ENCODE measurements at places on chromosomes 3 and 15.

GRCh38 chr3:168645180-168645579, 549.5 kb upstream of the GOLIM4 start:
- no peak for DNase-seq

- DNase-seq: no peak
Observed at GRCh38 chr3:129239991-129240390, 9.4 kb upstream of the COPG1 start.

DNA sequence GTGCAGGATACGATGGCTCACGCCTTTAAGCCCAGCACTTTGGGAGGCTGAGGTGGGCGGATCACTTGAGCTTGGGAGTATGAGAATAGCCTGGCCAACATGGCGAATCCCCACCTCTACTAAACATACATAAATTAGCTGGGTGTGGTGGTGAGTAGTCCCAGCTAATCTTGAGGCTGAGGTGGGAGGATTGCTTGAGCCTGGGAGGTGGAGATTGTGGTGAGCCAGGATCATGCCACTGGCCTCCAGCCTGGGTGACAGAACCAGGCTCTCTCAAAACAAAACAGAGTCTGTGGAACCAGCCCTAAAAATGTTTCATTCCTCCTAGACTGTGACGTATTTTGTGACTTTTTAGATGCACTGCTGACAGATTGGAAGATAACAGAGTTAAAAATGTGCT, 34.3 kb upstream of the RAD51 start:
- no peak for DNase-seq

DNA sequence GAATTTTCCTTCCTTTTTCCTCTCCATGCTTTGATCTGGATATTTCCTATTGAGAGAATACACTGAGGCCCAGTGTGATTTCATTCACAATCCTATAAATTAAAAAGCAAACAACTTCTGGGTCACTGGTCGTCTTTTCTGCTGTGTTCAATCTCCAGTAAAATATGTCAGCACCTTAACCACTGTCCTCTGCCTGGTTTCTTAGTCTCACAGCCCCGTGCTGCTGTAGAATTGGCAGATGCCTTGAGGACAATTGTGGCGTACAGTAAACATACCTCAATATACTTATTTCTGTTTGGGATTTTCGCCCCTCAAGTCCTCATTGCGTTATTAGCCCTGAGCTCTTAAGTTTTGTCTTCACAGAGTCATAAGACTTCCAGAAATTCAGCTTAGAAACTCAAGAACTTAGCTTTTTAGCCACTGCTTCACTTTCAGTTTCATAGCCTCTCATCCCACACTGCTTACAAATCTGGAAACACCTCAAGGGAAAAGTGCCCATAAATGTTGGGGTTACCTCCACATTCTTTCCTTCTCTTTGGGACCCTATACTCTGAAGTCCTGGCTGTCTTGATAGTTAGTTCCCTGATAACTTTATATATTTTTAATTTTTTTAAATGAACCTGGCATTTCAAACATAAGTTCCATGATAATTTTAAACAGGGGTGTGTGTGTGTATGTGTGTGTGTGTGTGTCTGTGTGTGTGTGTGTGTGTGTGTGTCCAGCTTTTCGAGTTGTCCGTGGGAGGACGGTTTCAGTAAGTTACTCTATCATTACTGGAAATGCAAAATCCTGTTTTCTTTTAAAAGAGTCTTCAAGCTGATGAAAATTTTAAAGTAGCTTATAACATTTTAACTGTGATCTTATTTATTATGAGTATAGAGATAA, 238.4 kb upstream of the CTDSPL start:
- DNase-seq: no peak

DNA sequence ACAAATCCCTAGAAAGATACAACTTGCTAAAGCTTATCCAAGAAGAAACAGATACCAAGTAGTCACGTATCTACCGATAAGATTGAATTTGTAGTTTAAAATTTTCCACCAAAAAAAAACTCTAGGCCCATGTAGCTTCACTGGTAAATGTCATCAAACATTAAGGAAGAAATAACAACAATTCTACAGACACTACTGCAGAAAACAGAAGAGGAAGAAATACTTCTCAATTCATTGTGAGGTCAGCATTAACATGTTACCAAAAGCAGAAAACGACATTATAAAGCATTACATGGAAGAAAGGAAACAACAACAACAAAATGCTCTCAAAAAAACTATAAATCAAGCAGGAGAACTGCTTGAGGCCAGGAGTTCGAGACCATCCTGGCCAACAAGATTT, 27.5 kb upstream of the TM4SF19 start:
- no peak for DNase-seq

DNA sequence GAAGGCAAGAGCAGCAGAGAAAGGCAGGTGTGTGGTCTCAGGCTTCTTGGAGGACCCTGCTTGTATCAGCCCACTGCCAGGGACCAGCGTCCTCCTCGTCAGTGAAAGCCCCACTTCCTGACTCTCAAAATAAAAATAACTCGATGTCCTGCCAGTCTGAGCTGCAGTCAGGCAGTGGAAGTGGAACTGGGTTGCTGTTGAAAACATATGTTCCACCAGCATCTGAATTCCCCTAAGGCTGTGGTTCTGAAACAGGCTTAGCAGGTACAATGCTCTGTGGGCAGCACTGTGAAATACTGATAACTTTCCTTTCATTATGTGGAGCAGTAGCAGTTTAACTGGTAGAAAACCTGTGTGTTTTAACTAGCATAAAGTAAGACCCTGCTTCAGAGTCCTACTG, 121.6 kb upstream of the EIF1B start:
- DNase-seq: no peak

DNA sequence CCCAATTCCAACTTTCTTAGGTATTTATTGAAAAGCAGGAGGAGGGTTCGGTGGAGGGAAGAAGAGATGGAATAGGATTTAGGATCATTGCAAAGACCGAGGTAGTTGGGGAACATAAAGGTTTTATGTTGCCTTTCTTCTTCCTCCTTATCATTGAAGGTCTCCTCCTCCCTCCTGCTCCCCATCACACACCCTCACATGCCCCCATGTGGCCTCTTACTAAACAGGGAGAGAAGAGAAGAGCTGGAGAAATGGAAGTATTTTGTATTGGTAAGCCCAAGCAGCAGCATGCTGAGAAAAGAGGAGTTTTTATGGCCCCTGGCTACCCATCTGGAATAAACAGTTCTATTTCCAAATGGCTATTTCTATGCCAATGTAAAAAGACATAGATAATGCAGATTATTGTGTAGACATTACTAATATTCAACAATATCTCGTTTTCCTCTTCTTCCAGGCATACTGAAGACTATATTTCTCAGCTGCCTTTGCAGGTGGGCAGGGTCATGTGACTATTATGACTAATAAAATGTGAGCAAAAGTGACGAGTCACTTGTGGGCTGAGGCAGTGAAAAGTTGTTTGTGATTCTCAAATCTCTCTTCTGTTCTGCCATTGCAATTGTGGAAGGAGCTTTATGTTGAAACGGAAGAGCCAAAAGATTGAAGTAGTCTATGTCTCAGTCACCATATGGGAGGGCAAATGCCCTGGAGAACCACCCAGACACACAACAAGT, 5.2 kb upstream of the GPR176 start:
- no peak for DNase-seq

DNA sequence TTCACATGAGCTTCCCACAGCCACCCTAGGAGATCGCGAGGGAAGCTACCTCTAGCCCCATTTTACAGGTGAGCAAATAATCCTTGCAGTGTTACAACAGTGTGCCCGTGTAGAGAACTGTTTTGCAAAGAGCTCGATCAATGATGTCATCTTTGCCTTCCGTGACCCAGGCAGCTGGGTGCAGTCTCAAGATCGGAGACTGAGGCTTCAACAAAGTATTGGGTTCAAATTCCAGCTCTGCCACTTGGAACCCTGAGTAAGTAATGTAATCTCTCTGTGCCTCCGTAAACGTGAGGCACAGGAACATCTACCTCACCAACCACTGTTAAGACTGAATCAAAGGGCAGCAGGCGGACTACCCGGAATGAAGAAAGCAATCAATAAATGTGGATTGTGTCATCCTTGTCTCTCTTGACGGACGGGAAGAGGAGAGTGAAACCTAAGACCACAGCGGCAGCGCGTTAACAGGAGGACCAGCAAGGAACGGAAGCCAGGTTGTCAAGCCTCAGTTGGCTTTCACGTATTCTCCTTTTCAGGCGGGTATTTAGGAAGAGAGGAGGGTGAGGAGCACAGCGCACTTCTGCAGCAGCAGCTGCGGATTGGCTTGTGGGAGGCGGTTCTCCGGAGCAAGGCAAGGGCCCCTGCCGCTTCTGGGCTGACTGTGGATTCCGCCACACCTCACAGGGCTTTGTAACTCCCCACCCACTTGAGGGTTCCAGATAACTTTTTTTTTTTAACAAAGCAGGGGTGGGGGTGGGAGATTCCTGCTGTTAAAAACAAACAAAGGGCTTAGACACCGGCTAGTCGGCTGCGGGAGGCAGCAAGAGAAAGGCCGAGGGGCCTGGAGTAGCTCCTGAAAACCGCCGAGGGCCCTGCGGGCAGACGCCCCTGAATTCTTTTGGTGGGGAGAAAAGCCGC, 1.5 kb upstream of the SMAD3 start:
- no peak for DNase-seq

- DNase-seq: no peak
Observed at GRCh38 chr3:34213478-34213877, 415.0 kb downstream of the PDCD6IP start.

DNA sequence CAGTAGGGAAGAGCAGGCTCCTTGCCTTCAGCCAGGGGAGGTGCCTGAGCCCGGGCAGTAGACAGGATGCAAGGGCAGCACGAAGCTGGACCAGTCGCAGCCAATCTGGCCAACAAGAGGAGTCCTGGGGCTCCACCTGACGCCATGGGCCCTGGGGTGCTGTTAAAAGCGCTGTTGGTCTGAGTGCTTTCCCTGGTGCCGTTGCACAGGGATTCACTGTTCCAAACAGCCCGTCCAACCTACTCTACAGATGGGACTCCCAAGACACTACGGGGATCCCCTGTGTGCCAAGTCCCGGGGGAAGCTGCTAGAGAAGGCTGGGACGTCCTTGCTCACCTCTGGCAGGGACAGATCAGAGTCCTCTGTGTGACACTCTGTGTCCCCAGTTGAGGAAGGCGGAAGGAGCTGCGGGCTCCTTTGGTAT, 632 bp downstream of the CTSH start:
- no peak for DNase-seq

GRCh38 chr3:124691599-124691998, 38.7 kb upstream of the UMPS start:
- no peak for DNase-seq

- DNase-seq: no peak
Observed at GRCh38 chr3:112127522-112128494, 5.2 kb downstream of the GCSAM start.

GRCh38 chr3:71991046-71991445, 206.1 kb upstream of the PROK2 start:
- no peak for DNase-seq

DNA sequence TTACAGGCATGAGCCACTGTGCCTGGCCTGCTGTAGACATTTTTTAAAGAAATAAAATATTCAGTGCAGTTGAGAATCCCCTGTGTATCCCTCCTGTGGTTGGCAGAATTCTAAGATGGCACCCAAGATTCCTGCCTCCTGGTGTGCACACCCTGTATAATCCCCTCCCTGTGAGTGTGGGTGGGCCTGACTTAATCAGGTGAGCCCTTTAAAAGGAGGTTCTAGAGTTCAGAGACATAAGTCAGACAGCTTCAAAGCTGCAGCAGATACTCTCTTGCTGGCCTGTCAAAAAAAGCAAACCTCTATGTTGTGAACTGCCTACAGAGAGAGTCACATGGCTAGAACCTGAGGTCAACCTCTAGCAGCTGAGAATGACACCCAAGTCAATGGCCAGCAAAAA, 7.0 kb upstream of the VIPR1 start:
- DNase-seq: no peak

- no peak for DNase-seq
Observed at GRCh38 chr15:50210462-50211157, 28.6 kb downstream of the SLC27A2 start.

DNA sequence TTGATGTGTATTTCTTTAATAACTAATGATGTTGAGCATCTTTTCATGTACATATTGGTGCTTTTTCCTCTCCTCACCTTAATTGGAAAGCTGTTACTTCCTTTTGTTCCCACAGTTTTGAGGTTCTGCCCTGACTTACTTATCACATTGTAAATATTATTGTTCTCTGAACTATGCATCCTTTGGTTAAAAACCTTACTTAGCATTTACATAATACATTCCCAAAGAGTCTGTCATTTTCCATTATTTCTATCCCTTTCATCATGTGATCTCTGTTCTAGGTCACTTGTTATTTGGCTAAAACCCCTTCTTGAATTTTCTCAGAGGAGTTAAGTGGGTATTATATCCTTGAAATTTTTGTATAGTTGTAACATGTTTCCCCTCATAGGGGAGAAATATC, 33.0 kb downstream of the SLC12A6 start:
- DNase-seq: no peak

GRCh38 chr3:113844622-113845222, 6.1 kb downstream of the GRAMD1C start:
- DNase-seq: no peak

DNA sequence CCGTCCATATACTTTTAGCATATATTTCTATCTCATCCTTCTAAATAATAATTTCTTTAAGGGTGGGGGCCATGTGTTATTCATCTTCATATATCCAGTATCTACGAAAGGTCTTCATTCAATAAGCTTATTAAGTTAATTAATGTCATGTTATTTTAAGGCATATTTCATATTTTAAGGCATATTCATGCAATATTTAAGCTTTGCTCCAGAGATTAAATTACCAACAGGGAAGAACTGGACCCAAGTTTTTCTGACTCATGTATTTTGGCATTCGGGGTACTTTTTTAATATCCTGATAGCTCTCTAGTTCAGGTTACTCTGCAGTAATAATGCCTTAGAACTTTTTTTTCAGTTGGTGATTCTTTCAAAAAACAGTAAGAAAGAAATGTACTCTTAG, 27.4 kb downstream of the PHC3 start:
- no peak for DNase-seq

GRCh38 chr3:8635631-8636030, 9.0 kb downstream of the SSUH2 start:
- no peak for DNase-seq

GRCh38 chr3:171677706-171678105, 132.6 kb downstream of the PLD1 start:
- DNase-seq: no peak

GRCh38 chr15:36791844-36792571, 212.6 kb downstream of the CDIN1 start:
- no peak for DNase-seq

DNA sequence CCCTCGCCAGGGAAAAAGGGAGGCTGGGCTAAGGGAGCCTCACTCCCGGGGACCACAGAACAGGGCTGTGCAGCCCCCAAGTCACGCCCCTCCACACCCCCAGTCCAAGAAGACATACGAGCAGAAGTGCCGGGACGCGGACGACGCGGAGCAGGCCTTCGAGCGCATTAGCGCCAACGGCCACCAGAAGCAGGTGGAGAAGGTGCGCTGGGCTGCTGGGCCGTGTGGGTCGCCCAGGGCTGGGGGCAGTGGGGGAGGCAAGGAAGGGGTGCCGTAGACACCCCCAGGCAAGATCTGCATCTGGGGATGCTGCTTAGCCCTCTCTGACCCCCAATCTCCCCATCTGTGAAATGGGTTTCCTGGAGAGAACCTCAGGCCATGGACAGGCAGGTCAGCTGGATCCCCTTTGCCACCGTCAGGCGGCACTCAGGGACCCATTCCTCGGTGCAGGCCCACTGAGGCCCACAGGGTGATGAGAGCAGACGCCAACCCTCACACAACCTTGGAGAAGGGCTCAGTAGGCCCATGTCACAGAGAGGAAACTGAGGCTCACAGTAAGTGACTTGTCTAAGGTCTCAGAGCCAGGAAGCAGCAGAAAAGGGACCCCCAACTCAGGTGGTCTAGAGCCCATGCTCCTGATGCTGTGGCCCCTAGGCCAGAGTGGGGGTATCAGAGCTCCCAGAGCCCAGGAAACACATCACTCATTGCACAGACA, 33.7 kb downstream of the PSTPIP1 start:
- no peak for DNase-seq

All from stimulated activated CD4-positive, alpha-beta T cell treated with anti-CD3 and anti-CD28 coated beads, TNF-alpha, amount 100 ng/mL, for 24 hours (primary cell).